ENCODE measurements at places on chromosomes 5 and 9.

DNA sequence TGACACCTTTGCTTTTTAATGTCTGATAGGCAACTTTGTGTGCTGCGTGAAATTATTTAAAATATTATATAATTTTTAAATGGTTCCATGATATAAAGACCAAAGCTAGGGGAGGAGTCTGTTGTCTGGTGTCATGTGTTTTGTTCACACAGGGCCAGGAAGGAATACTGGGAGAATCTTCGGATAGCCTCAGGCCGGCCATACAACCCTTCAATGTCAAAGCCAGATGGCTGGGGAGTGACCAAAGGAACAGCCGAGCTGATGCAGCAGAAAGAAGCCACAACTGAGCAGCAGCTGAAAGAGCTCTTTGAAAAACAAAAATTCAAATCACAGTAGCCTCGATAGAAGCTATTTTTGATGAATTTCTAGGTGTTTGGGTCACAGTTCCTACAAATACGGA is 19.2 kb downstream of the BHMT start:
- DNase-seq, result no peak

DNA sequence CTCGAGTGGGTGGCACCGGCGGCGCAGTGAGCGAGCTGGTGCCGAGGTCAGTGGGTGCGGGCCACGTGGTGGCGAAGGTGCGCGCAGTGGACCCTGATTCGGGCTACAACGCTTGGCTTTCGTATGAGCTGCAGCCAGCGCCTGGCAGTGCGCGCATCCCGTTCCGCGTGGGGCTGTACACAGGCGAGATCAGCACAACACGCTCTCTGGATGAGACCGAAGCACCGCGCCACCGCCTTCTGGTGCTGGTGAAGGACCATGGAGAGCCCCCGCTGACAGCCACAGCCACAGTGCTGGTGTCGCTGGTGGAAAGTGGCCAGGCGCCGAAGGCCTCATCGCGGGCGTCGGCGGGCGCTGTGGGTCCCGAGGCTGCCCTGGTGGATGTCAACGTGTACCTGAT is 2.1 kb downstream of the PCDHA5 start:
- DNase-seq, result no peak

GRCh38 chr9:83359039-83359438 is 179.2 kb downstream of the FRMD3 start:
- DNase-seq, result no peak

GRCh38 chr5:33231935-33232334 is 208.8 kb upstream of the TARS1 start:
- no peak for DNase-seq

- no peak for DNase-seq
These were observed 42.2 kb upstream of the IFNE start for GRCh38 chr9:21524099-21524830.

DNA sequence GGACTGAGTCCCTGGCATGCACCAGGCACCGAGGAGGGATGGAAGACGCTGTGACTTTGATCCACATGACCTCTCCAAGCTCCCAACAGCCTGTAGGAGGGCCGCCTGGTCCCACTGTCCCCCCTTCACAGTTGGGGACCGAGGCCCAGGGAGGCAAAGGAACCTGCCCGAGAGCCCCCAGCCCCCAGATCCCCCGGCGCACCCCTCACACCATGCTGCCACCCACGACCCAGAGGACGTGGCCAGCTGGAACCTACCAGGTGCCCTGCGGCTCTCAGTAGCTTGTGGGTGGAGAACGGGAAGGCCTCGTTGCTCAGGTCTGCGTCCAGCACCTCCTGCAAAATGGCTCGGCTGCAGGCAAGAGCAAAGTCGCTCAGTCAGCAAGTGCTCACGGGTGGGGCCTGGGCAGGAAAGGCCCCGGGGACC is 48.8 kb downstream of the DBH start:
- DNase-seq, result no peak

DNA sequence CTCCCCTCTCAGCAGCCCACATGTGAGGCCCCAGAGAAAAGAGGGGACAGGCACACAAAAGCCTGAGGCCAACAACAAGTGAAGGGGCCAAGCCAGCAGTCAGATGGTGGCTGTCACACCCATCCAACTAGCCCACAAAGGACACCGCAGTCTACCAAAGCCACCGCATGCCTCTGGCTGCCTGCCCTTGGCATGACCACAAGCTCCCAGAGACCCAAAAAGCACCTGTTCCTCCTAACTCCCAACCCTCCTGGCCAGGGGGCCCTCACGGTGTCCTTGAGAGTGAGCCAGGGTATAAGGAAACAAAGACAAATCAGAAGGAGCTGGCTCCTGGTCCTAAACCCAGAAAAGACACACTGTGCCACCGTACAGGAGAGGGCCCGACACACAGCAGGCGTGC is 77.8 kb upstream of the LRRTM2 start:
- DNase-seq, result no peak

DNA sequence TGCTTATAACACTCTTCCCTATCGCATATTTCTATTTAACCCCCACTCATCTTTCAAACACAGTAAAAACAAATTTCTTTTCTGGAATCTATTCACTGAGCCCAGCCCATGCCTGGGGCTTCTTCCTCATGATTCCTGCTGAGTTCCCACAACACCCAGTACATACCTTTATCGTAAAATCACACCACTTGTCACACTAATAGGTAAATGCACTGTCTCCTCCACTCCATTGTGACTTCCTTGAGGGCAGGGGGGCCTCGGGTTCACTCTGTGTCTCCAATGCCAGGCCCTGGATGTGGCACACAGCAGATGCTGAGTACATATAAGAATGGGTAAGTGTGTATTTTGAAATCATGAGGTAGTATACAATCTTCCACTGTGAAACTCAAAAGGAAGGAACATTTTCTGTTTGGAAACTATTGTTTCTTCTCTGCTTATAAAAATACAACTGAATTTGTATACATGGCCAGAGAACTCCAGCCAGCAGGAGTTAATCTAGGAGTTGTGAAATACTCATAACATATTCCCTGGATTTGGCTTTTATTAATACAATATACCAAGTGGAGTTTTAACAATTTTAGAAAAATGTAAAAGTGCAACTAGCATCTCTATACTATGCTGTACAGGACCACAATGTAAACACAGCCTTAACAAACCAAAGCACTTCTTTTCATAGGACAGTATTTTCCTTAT is 7.2 kb downstream of the PLK2 start:
- DNase-seq, result no peak

- DNase-seq, result no peak
These were observed 524.4 kb upstream of the CHD1 start for GRCh38 chr5:99453196-99453595.

DNA sequence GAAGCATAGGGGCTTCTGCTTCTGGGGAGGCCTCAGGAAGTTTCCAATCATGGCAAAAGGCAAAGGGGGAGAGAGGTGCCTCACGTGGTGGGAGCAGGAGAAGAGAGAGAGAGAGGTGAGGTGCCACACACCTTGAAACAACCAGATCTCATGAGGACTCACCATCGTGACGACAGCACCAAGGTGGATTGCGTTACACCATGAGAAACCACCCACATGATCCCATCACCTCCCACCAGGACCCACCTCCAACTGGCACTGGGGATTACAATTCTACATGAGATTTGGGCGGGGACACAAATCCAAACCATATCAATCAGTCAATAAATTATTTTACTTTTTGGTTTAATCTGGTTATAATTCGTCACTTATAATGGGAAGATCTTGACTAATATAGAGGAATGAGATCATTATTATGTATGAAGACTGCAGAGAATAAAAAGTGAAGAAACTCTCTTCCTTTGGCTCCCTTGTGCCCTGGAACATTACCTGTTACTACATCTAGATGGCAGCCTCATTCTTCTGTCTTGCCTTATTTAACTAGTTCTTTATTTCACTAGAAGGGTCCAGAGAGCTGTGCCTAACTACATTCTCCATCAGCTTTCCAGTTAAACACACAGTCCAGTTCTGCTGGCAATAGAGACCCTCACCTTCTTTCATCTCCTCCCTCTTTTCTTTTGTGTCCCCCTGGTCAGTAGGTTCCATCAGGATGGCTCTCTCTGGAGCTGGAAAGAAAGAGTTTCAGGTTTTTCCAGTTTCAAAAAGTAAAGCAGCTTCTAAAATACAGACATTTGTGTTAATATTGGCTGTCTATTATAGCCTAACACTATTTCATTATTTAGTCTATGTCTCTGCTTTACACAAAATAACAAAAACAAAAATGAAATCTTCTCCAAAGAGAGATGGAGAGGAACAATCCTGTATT is 21.7 kb upstream of the SPINK7 start:
- DNase-seq, result no peak

- peak; percentile 33 for DNase-seq
These were observed 80.1 kb downstream of the F2RL2 start for GRCh38 chr5:76542887-76543690.

- peak; percentile 45 for DNase-seq
These were observed 47.7 kb upstream of the GLRX start for GRCh38 chr5:95870105-95870672.
